ENCODE measurements at places on chromosomes 4 and X.
A peak's percentile ranks its signal among the peaks of the same experiment; 100 is the strongest.

DNA sequence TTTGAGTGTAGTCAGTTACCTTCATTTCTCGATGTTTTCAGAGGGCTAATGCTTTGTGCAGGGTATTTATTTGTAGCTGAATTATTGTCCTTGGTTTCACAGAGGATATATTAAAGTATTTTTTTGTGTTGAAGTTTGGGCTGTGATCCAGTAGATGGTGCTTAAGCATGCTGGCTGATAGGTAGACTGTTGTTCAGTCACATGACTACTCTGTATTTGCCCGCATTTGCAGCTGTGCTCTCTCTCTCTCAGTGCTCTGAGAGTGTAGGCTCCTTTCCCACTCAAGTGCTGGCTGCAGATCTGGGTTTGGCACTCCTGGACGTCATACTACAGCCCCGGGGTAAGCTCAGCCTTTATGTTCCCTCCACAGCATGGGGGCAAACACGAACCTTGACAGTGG lies 21.7 kb downstream of the RAB40AL start:
- DNase-seq, result no peak

DNA sequence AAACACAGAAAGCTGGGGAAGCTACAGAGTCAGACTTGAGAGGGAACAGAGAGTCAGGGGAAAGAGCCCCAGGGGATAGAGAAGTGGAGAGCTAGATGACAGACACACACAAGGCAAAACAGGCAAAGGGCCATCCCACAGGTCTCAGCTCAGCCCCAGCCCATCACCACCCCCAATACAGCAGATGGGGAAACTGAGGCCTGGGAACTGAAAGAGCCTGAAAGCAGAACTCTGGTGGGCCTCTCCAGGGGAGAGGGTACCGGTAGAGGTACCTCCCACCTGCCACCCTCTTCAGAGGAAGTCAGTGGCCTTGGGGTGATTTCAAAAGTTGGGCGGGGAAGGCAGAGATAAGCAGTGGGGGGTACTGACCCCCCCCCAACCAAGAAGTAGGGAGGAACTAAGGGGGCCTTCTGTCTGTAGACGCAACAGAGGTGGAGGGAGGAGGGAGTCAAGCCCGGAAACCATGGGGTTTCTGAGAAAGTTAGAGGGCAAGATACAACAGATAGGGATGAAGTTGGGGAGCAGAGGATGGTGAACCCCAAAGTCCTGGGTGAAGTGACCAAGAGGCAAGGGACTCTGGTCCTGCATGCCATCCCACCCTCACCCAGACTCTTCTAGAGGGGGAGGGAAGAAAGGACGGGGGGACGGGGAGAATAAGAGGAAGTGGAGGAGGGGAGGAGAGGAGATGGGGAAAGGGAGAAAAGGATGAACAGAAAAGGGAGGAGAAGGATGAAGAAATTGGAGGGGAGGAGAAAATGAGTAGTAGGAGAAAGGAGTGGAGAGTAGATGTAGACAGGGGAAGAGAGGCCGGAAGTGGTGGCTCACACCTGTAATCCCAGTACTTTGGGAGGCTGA lies 3.2 kb downstream of the GATA1 start:
- DNase-seq, result no peak

DNA sequence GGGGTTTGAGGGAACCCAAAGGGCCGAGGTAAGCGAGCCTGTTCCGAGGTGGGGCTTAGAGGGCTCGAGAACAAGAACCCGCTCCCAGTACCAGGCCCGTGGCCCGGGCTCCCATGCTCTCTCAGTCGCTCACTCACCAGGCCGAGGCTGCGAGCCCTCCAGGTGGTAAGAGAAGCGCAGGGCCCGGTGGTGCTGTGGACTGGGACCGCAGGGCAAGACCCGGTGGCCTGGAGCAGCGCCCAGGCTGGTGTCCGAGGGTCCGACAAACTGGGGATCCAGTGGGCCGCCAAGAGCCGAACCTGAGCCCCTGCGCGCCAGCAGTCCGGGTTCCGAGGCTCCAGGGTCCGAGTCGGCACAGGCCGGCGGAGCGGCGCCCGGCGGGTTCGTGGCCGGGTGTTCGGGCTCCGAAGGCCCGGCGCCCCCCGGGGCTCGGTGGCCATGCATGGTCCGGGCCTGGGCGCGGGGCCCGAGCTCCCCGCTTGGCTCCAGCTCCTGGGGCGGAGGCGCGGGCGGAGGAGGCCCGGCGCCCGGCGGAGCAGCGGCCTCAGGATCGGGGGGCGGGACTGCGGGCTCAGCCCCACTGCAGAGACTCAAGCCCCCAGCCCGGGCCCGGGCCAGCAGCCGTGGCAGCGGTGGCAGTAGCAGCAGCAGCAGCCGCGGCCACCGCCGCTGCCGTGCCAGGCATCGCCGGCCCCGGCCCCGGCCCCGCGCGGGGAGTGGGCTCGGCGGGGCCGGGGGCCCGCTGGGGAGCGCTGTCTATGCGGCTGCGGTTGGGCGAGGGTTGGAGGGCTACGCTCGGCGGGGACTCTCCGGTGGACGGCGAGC lies 833 bp downstream of the FGD1 start:
- peak; percentile 28 for DNase-seq

- DNase-seq, result no peak
Observed at GRCh38 chrX:129553619-129554288, 13.7 kb downstream of the OCRL start.

DNA sequence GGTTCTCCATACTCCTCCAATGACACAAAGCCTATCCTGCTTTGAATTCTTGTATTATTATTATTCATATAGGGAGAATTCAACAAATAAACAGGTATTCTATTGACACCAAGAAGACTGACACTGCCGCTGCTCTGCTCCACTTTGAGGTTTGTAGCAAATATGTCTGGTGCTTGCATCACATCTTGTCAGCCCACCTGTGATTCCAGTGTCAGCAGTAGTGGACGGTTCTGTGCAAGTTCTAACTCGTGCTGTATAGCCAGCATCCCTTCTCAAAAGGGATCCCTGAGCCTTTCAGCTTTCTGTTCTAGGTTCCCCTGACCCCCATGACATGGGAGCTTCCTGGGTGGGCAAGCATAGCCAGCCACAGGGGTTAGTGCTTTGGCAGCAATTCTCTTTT lies 296.0 kb upstream of the FTHL17 start:
- DNase-seq, result no peak

GRCh38 chr4:89438102-89438831 lies 130.7 kb upstream of the GPRIN3 start:
- DNase-seq, result peak; percentile 16

Measured in fibroblast of skin of back (primary cell).